HFF-Myc (cell line): ENCODE measurements at places on chromosomes 6 and 20.

- no peak for DNase-seq
Observed at GRCh38 chr20:19073584-19074218, 138.7 kb upstream of the SLC24A3 start.

GRCh38 chr6:106084106-106084988, 1.8 kb upstream of the PRDM1 start:
- DNase-seq: peak; percentile 77

DNA sequence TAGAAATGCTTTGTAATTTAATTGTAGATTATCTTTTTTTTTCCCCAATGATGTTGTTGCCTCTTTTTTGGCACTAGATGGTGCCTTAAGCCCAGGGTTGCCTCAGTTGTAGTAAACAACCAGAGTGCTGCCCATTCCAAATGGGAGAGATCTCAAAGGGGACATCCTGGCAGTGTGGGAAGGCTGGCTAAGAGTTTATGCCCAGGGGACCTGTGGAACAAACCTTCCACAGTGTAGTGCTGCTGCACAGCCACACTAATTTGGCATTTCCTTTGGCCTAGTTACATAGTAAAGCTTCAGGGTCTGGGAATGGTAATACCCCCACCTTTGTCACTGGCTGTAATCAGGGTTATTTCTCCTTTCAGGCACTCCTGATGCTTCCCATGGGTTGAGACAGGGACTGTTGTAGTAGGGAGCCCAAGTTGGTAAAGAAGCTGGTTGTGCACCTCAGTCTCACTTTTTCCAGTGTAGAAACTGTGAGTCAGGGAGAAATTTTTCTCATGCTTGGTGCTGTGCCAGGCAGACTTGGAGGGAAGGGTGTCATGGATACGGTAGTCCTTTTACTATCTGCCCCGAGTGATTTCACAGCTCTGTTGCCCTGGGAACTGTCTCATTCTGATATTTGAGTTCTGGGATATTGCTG, 177.8 kb upstream of the ECI2 start:
- peak; percentile 68 for DNase-seq

GRCh38 chr6:158474961-158475343, 84.9 kb upstream of the TMEM181 start:
- DNase-seq: no peak

DNA sequence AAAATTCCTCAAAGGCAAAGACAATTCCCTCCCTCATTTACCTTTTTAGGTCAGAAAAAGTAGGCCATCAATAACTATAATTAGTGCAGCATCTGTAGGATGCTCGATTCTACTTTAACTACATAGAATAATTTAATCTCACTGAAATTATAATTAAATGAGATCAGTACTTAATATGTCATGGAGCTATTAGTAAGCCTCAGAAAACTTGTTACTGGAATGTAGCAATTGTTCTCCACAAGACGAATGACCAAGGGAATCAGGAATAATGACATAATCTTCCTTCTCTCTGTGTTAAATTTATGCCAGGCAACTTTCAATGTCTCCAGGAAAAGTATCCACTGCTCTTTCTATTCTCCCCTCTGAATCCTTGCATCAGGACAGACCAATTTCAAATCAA, 34.1 kb downstream of the SESN1 start:
- no peak for DNase-seq

DNA sequence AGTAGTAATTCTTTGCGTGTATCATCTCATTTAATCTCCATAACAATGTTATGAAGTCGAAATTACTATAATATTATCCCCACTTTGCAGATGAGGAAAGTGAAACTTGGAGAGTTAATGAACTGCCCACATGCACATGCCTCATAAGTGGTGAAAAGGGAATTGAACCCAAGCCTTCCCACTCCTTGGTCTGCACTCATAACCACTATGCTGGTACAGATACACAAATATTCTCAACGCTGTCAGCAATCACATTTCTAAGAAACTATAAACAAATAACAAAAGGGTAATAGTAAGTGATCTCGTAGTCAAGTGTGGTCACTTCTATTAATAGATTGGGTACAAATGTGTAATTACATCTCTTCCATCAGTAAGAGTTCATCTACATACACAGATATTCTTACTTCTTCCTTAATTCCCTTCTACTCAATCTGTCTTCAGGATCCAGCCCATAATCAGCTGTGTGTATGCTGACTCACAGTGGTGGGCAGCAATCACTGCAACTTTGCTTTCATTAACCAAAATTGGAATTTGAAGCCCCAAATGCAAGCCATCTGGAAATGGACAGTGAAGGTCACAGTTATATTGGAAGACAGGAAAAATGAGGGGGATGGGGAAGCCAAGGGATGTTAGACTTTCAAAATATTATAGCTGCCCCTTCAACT, 6.6 kb downstream of the PRSS35 start:
- peak; percentile 47 for DNase-seq

- DNase-seq: no peak
Observed at GRCh38 chr20:59733351-59733750, 129.0 kb downstream of the PHACTR3 start.

GRCh38 chr6:157994125-157994795, 12.6 kb downstream of the SYNJ2 start:
- DNase-seq: no peak

DNA sequence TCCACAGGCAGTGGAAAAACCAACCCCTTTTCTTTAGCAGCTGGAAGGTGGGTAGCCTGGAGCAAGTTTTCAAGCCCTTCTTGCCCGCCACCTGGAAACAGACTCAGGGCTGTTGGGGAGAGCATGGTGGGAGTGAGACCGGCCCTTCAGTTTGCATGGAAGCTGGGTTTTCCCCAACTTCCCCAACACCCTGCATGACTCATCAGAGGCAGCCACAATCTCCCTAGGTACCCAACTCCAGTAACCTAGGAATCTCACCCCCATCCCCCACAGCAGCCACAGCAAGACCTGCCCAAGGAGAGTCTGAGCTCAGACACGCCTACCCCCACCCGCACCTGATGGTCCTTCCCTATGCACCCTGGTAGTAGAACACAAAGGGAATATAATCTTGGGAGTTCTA, 86.3 kb upstream of the IRAK1BP1 start:
- no peak for DNase-seq

DNA sequence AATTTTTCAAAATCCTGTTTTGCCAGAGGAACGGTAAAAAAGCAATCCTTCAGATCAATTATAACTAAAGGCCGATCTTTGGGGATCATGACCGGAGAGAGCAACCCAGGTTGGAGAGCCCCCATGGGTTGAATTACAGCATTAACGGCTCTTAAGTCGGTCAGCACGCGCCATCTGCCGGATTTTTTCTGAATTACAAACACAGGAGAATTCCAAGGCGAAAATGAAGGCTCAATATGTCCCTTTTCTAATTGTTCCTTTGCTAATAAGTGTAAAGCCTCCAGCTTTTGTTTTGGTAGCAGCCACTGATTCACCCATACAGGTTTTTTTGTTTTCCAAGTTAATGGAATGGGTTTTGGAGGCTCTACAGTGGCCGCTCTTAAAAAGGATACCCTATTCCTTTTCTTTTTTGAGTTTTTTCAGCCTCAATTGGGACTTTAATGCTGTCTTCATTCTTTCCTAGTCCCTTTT, 16.9 kb upstream of the PTCRA start:
- DNase-seq: no peak

DNA sequence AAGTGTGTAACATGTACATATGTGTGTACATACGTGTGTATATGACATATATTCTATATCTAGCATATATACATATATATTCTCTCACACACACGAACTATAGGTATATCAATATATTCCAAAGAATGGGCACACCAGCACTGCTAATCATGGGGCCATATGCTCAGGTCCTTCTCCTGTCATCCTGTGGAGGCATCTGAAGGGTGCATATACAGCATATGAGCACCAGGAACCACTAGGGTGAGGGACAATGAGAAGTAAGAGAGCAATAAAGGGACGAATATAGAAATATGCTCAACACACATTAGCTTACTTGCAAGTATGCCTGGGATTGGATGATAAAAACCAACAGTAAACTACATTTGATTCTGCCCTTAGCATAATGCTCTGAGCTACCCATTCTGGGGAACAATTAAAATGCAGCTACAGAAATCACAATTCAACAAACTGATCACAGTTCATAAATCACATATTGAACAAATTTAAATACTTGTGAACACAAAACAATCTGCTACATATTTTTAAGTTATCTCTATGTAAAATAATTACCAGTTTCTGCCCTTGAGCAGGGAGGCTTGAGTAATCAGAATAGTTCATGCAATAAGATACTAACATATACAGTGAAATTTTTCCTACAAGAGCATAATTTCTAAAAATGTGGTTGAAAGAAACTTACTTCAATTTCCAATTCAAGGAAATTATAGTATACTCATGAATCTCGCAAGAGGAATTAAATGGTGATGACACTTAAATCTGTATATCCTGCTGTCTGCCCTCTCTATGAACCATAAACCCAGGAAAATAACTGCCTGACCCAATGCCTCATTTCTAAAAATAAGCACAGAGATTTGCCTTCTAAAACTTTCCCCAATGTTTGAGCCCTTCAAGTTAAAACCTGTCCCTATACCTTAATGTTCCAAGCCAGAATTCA, 272.2 kb upstream of the THEMIS start:
- DNase-seq: no peak

DNA sequence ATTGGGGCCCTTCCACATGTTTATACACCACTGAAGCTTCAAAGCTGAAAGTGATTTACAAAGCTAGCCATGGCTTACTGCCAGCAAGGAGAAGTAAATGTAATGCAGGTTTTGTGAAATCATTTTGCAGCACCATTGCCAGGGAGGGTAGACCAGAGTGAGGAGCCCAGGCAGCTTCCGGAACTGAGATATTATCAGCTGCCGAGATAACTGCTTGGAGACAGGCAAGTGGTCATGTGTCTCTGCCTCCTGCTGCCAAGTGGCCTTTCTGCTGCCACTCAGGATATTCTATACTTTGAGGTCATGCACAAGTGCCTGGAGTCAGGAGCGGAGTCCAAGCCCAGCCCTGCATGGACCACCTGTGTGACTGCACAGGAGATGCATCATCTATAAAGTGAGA, 160.2 kb downstream of the SYNDIG1 start:
- DNase-seq: no peak

DNA sequence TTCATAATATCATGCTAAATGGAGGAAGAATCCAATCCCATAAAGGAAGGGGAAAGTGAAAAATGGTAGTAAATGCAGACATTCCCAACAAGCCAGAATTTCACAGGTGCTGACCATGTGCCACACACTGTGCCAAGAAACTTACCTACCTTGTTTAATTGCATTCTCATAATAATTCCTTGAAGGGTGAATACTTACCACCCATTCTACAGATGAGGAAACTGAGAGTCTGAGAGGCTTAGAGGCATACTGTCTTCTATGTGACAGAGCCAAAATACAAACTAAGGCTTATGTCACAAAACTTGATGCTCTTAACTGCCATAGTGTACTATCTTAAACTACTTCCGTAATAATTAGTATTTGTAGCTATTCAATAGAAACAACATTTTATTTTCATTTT, 454.7 kb downstream of the UTRN start:
- DNase-seq: no peak

DNA sequence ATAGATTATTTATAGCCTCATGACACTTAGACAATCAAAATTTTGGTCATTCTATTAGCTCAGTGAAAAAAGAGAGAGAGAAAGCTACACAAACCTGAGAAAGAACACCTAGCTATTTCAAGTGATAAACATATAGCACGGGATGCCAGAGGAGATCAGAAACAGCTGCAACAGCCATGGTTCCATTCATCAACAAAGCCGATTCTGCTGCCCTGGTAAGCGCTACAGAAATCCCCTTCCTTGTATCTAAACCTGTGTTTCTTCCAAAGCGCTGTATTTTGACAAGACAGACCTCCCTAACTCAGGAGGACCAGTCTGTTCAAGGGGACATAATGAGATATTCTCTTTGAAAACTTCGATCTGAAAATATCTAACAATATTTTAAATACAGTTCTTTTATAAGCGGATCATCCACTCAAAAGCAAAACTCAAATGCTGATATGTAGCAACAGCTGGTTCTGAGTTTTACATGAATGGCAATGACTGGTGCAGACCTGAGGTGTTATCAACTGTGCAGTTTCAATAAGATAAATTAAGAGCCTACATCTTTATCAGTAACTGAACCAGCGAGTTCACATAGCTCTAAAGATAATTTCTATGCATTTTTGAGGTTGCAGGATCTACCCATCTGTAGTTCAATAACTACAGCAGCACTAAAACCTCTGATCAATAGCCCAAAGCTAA, 447.8 kb downstream of the FRK start:
- DNase-seq: no peak

- DNase-seq: no peak
Observed at GRCh38 chr6:6843057-6843627, 254.6 kb downstream of the LY86 start.

DNA sequence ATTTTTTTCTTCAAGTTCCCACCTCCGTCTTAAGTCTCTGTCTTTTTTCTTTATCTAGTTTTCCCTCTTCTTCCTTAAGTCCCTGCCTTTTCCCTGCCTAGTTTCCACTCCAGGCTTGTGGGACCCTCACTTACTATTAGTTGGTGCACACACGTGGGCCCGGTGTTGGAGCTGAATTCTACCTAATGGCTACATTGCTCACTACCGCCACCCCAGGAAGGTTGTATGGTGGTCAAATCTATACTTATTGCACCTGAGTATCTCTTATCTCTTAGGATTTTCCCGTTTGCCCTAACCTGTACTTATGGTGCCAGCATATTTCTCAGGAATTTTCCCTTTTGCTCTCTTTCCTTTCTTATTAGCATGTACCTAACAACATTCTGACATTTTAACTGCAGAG, 692.8 kb downstream of the EPM2A start:
- DNase-seq: no peak
